ENCODE measurements at places on chromosomes 6 and 20. TPM values are rescaled to one million over a fixed set of nuclear protein-coding genes. Genes with fewer than 3 reads are reported as not detected.
A peak's percentile ranks its signal among the peaks of the same experiment; 100 is the strongest.

DNA sequence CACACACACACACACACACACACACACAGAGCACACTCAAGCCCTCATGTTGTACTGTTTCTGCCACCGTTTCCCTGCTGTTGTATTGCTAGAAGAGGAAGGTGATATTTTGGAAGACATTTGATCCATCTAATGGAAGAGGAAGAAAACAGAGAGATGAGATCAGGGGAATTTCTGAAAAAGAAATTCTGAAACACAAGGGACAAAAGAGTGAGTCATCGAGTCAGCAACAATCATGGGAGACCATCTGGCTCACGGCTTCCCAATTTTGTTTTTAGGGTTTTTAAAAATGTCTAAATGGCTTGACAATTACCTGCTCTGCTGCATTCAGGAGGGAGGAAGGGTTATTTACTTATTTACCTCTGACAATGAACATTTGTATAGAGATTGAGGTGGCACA lies 22.0 kb downstream of the SOX4 start:
- DNase-seq, result no peak

GRCh38 chr20:19935842-19936241 lies 81.3 kb upstream of the NAA20 start:
- no peak for DNase-seq

DNA sequence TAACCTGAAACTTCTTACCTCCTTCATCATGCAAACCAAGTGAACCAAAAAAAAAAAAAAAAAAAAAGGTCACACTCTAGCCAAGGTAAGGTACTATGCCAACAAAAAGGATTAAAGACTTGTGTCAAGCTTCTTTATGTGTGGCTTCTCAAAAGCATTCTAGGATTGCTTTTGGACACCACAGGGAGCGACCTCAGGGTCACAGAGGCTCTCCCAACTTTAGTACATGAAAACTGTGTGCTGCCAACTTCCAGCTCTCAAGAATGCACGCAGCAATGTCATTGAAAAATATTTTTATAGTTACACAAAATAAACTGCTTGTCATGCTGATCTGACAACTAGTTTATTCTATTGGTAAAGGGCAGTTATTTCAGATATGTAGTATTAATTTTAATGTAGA lies 243.8 kb downstream of the PLCB1 start:
- DNase-seq, result no peak

The TAAR1 gene
- polyA plus RNA-seq, result not detected

The SLC13A3 gene
- 0.10 TPM for polyA plus RNA-seq

- no peak for DNase-seq
Observed at GRCh38 chr6:53506872-53507271, 38.0 kb downstream of the GCLC start.

DNA sequence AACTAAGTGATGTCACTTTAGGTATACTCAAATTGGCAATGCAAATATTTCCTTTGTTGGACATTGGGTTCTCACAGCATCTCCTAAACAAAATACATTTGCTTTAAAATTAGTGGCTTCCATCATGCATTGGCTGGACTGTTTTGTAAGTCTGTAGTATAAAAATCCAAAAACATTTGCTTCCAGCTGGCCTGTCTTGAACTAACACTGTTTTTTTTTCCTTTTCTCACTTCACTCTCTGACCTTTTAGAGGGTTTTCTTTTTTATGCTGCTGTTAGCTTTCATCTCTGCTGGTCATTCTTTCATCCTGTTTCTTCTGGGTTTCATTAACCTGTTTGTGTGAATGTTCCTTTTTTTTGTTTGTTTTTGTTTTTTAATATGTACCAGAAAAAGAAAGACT lies 121.7 kb upstream of the MLIP start:
- no peak for DNase-seq

The CST4 gene
- not detected for polyA plus RNA-seq

GRCh38 chr6:35061102-35061615 lies 80.0 kb downstream of the TCP11 start:
- peak; percentile 5 for DNase-seq

GRCh38 chr6:2952557-2953095 lies 18.7 kb downstream of the SERPINB6 start:
- DNase-seq, result peak; percentile 88

DNA sequence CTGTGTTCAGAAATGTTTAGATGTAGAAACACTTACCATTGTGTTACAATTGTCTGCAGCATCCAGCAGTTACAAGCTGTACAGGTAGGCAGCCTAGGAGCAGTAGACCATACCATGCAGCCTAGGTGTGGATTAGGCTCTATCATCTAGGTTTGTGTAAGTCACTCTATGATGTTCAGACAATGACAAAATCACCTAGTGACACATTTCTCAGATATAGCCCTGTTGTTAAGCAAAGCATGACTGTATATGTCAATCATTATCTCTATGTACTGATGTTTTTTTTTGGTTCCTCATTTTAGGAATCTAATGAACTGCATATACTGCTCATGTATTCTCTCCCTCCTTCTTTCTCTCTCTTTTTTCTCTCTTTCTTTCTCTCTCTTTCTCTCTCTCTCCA lies 22.2 kb downstream of the CST8 start:
- DNase-seq, result no peak
